ENCODE measurements at places on chromosomes 13 and 19.

DNA sequence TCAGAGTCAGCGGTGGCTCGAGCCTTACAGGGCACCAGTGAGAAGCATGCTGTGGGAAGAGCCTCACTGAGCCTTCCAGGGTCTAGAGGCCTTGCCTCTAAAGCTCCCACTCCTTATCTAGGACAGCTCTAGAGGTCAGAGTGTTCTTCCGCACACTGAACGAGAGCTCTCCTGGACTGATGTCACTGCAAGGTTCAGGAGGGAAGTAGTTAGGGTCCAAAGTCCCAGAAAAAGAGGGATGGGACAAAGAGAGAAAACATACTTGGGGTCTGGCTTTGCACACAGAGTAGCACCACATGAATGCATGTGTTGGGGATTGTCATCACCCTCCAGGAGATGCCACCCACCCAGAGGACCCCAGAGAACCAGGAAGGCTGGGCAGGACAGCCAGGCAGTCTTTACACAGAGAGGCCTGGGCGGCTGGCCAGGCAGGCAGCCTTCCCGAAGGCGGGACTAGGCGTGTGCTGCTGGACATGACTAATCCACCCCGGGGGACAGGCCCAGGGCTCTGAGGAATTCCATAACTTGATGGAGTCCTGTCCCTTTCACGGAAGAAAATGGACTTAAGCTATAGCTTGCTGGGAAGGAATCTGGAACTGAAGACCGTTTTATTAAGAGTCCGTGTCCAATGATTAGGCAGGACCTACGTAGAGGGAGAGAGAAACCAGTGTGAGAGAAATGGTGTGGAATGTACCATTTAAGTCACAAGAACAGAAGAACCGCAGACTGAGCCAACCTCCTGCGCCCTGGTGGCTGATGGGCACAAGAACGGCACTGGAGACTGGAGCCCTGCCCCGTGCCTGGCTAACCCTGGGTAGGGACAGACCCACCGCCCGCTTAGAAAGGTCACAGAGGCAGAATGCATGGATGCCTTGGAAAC, 16.6 kb upstream of the EPHX3 start:
- peak; percentile 91 for DNase-seq

DNA sequence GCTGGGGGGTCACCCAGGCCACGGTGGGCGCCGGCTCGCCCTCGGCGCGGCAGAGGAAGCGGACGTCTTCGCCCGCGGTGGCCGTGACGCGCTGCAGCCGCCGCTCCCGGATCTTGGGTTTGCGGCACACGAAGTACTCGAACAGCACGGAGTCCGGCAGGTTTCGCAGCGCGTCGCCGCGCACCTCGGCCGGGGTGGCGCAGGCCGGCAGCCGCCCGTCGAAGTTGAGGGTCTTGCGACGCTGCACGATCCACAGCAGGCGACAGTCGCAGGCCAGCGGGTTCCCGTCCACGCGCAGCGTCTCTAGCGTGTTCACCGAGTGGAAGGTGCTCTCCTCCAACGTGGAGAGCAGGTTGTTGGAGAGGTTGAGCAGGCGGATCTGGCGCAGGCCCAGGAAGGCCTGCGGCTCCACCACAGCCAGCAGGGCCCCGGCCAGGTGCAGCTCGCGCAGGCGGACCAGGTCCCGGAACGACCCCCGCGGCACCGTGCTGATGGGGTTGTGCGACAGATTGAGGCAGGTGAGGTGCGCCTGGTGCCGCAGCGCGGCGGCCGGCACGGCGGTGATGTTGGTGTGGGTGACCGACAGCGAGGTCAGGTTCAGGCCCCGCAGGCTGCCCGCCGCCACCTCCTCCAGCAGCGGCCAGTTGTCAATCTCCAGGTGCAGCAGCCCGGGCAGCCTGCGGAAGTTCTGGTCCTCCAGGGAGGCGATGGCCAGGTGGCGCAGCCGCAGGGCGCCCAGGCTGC, 8.6 kb upstream of the PEAK3 start:
- no peak for DNase-seq

GRCh38 chr19:2337329-2337707, 8.8 kb downstream of the SPPL2B start:
- DNase-seq = peak; percentile 69

DNA sequence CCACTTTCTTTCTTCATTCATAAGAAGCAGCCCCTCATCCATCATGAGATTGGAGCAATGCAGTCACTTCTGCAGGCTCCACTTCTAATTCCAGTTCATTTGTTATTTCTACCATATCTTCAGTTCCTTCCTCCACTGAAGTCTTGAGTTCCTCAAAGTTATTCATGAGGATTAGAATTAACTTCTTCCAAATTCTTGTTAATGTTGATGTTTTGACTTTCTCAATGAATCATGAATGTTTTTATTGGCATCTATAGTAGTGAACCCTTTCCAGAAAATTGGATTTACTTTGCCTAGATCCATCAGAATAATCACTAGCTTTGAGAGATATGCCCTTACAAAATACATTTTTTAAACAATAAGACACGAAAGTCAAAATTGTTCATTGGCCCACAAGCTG, 2567.7 kb upstream of the PCDH20 start:
- peak; percentile 9 for DNase-seq

- DNase-seq = no peak
Measured at GRCh38 chr19:313988-314815, 23.0 kb upstream of the PLPP2 start.

DNA sequence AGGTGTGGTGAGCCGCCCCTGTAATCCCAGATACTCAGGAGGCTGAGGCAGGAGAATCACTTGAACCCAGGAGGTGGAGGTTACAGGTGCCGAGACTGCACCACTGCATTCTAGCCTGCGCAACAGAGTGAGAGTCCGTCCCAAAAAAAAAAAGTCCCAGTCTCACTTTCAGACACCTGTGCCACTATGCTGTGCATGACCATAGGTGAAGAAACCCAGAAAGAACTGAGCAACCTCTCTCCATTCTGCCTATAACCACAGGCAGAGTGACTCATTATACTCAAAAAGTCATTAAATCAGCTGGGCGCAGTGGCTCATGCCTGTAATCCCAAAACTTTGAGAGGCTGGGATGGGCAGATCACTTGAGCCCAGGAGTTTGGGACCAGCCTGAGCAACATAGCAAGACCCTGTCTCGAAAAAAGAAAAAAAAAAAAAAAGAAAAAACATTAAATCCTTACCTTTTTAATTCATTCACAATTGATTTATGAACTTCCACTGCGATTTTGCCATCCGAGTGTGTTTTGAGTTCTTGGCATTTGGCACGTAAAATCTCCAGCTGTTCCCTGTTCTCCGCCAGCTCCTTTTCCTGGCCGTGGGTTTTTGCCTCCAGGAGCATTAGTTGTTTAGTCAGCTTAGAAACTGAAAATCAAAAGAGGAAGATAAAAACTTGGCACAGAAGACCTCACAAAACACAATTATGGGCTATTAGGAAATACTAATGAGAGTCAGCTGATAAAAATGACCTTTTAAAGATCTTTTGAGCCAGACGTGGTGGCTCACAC, 45.5 kb upstream of the SLC7A9 start:
- no peak for DNase-seq

DNA sequence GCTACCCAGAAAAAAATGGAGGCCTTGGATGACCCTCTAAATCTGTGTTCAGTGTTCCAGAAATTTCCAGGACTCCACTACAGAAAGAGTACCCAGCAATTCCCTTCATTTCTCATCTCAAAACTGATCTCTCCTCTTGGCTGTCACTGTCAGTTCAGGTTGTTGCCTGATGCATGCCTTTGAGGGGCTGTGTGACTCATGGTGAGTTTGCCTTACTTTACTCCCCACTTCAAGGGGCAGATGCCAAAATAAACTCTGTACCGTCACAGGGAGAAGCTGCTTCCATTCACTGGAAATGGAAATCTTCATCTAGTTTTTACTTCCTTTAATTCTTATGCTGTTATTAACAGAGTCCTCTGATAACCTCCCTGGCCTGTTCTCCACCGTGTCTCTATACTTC, 1075.0 kb downstream of the DIAPH3 start:
- peak; percentile 44 for DNase-seq

DNA sequence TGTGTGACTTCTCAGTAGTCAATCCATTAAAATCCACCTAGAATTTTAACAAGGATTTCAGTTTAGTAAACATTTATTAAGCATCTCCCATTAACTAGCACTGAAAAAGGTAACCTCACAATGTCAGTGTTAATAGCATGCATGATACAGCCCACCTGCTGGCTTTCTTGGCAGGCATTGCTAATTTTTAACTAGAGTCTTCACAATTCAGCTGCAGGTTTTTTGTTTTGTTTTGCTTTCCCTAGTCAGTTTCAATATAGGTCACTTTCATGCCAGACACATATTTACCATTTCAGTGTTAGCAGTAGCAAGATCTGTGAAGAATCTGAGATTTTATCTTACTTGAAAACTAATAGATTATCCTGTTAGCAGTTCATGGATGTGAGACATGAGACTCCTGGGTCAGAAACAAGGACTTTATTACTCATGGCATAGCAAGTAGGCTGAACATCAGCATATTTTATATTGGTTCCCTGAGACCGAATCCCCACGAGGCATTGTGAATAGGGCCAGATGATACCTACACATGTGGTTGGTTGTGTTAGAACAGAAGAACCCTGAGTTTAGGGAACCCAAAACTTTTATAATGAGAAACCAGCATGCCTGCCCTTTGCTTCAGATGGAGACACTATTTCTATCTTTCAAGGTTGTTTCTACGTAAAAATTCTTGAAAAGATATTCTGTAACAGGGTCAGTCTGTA, 198.0 kb upstream of the HTR2A start:
- no peak for DNase-seq

GRCh38 chr19:12543855-12544254, 7.4 kb downstream of the ZNF564 start:
- DNase-seq = peak; percentile 46

- DNase-seq = peak; percentile 19
Measured at GRCh38 chr13:71378961-71379905, 487.8 kb downstream of the DACH1 start.

GRCh38 chr13:93450761-93451160, 224.2 kb downstream of the GPC6 start:
- no peak for DNase-seq

DNA sequence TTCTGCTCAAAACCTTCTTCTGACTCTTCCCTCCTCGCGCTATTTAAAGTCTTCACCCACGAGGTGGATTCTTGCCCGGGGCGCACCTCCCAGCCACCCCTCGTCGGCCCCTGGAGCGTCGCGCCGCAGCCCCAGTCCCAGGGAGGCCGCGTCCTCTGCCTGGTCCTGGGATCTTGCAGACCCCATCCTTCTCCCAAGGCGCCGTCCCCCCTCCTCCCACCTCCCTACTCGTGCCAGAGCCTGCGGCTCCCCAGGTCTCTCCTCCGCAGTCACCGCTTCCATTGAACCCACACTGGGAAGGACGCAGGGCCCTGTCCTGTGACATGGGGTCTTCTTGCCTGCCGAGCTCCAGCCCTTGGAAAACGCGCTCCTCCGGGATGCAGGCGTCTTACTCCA, 486 bp downstream of the ZNF808 start:
- no peak for DNase-seq

DNA sequence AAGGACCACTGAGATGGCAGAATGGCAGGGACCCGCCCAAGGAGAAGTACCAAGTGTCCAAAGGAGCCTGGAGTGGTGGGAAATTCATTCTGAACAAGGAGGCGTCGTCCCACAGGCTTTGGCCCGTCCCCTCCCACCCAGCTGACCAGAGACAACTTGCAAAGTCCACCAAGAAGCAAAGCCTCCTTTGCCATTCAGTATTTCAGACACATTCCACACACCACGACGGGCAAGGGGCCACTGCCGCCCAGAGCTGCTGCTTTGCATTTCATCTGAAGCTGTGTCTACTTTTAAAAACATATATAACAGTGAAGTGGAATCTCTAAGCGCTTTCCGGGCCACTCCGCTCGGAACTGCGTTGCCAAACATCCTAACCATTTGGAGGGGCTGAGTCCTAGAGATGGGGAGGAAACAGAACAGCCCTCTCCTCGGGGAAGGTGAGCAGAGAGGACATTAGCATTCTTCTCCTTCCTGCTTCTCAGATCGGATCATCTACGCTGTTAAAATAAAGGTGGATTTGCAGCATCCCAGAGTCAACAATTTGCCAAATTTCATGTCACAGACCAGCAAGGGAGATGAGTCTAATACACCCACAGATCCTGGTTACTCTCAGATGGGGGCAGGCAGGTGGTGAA, 89.0 kb upstream of the ZNF507 start:
- DNase-seq = no peak

DNA sequence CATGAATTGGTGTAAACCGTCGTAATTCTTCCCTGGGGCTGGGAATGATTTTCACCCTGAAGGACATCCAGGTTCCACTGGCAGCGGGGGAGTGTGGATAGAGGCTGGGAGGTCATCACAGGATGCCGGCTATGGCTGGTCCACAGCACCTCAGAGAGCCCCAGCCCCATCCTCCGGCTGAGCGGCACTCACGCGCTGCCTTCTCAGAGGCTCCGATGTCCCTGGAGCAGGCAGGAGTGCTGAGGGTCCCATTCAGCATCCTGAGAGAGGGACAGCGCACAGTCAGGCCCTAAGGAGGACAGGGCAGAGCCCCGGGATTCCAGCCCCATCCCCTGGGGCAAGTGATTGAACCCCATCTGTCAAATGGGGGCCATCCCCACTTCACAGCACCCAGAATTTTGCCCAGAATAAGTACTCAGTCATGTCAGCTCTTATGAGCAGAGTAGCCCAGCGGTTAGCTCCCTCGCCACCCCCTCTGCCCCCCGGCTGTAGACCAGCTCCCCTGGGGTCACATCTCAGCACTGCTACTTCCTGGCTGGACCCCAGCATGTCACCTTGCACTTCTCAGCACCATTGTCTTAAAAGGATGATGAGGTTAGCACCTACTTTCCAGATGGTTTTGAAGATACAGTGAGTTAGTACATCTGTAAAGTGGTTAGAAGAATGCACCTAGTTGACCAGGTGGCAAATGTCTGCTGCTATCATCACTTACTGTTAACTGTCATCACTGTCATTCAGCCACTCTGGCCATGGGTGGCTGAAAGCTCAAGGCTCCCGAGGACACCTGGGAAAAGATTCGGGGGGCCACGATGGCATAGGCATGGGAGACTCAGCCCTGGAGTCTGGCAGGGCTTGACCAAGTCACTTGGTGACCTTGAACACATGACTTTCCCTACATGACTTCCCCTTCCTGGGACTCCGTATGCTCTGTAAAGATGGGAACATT, 11.9 kb downstream of the GRAMD1A start:
- DNase-seq = no peak

GRCh38 chr19:18419195-18419698, at the start of gene SSBP4:
Gene SSBP4, plus strand, starts transcription at chr19:18419398. Its CDS starts 251 bp downstream, at chr19:18419649.
- peak; percentile 81 for DNase-seq

DNA sequence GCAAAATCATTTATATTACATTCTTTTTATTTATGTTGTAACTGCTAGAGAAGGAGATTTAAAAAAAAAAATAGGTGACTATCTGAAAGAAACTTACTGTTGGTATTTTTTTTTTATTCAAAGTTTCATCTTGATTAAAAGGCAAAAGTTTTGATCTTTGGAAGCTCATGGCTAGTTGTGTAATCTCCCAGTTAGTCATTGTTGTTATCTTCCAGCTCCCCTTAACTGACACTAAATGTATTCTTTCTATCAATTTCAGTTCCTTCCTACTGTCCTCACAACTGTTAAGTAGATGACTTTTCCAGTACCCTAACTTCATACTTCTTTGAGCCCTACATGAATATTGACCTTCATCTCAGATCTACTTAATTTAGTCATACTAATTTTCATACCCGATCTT, 71.1 kb downstream of the PIBF1 start:
- peak; percentile 22 for DNase-seq

GRCh38 chr13:109858319-109858718, 71.9 kb upstream of the IRS2 start:
- no peak for DNase-seq

- DNase-seq = no peak
Measured at GRCh38 chr19:50536662-50537305, 23.1 kb upstream of the ASPDH start.

Data from fibroblast of pulmonary artery (primary cell).